ENCODE measurements at places on chromosomes 16 and 17.

DNA sequence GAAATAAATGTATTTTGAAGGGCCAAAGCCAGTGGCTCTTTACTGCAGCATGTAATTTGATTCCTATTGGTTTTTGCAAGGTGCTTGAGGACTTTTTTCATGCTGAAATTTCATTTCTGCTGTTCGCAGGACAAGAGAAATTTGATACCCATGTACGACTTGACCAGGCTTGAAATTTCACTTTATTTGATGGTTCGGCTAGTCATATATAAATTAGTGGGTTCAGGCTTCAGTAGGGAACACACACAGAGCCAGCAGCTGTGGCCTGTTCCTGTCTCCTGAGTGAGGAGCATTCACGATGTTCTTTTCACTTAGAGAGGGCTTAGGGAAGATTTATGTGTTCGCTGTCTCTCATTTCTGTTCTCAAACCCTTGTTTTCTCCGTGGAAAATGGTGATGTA is 258.4 kb upstream of the CACNG5 start:
- DNase-seq: no peak

- DNase-seq: no peak
These were observed 31.8 kb downstream of the ANKRD11 start for GRCh38 chr16:89458551-89458950.

GRCh38 chr17:49045376-49045775 is 48.2 kb downstream of the IGF2BP1 start:
- DNase-seq: no peak

GRCh38 chr16:5482256-5482655 is 384.7 kb upstream of the EEF2KMT start:
- no peak for DNase-seq

- DNase-seq: no peak
These were observed 278.9 kb upstream of the TNRC6C start for GRCh38 chr17:77679589-77679988.

DNA sequence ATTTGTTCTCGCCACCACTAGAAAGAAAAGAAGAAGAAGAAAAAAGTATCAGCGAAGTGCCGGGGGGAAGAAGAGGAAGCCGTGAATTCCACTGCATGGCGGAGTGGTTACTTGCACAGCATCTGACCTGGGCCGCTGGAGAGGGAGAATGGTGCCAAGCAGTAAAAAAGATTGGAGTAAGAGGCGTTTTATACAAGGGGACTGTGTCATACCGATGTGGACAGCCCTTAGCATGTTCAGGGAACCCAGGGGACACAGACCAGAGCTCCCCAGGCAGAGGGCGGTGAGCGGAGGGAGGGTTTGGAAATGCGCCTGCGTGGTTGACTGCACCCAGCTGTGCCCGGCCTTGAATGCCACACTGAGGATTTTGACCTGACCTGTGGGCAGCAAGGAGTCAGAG is 52.8 kb downstream of the PLXDC1 start:
- no peak for DNase-seq

- no peak for DNase-seq
These were observed 12.4 kb upstream of the CACNG4 start for GRCh38 chr17:66952031-66952524.

DNA sequence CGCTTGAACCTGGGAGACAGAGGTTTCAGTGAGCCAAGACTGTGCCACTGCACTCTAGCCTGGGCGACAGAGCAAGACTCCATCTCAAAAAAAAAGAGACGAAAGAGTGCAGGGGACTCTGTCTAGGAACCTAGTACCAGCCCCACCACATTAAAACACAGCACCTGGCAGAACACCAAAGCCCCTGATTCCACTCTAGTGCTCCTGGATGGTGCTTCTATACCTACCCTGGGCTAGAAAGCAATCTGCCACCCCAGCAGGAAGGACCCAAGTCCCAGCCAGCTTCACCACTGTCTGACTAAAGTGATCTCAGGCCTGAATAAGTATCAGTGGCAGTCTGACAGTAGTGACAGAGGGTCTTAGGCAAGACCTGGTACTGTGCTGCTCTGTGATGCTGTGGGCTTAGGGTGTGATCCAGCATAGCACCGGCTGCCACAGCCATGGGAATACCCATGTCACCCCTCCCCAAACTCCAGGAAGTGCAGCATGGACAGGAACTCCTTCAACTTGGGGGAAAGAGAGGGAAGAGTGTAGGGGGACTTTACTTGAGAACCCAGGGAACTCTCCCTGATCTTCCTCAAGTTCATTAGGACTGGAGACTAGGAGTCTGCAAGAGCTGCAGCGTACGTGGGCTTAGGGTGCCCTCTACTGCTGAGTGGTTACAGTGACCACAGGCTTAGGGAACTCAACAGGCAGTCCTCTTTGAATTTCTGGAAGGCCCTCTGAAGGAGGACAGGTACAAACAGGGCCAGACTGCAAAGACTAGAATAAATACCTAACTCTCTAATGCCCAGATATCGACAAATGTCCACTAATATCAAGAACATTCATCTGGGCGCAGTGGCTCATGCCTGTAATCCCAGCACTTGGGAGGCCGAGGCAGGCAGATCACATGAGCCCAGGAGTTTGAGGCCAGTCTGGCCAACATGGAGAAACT is 30.0 kb upstream of the RNF43 start:
- DNase-seq: peak; percentile 65

- DNase-seq: peak; percentile 51
These were observed 8.2 kb downstream of the USP22 start for GRCh38 chr17:21034340-21035235.

Measured in Ammon's horn (tissue), 1 donor.